Activated CD8-positive, alpha-beta T cell treated with anti-CD3 and anti-CD28 coated beads, Interleukin-2, amount 10 ng/mL, durations not matched to agents 7 days and 5 days (primary cell): ENCODE measurements at places on chromosomes 6 and 20.

GRCh38 chr6:129865013-129865412, 3.9 kb upstream of the TMEM244 start:
- H3K4me3 ChIP-seq, result no peak overlapping the region
- peaks cover 11% of the 10 kb centered on the region for H3K4me1 ChIP-seq
- no peaks in the 10 kb centered on the region for H3K36me3 ChIP-seq
- DNase-seq, result no peak
- H3K27ac ChIP-seq, result no peak overlapping the region
- H3K27me3 ChIP-seq, result peaks cover 2% of the 10 kb centered on the region

GRCh38 chr6:126446248-126446647, 106.3 kb downstream of the CENPW start:
- H3K27ac ChIP-seq, result no peak overlapping the region
- no peak overlapping the region for H3K4me3 ChIP-seq

- H3K4me3 ChIP-seq, result no peak overlapping the region
- H3K36me3 ChIP-seq, result no peaks in the 10 kb centered on the region
- H3K4me1 ChIP-seq, result no peaks in the 10 kb centered on the region
Observed at GRCh38 chr6:32092760-32093497, 16.2 kb downstream of the TNXB start.

DNA sequence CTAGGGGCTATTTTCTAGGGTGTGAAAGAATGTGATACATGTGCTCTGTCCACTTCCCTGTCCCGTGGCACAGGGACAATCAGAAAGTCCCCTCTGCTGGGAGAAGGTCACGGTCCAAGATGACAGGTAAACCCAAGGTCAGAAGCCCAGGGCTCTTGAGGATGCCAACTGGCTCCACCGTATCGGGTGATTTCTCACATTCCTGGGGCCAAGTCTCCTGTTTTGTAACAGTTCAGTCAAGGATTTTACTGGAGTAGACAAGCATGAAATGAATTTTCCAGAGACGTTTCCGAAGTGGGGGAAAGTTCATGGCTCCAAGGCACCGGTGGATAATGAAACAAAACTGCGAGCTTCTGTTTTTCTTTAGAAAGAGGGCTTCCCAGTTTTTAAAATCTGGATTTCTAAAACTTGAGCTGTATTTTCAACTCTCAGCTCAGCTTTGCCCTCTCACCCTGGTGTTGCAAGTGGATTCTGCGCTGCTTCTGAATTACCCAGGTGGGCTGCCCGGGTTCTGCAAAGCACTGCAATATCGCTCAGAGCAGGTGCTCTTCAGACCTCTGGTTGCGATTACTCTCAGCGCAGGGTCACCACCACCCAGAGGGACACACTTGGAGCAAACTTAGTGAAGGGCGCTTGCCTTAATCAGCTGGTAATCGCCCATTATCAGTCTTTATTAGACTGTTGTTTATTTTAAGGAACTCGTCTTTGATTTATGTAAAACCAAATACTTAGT, 64.4 kb upstream of the TMEM170B start:
- H3K27me3 ChIP-seq, result peaks cover 29% of the 10 kb centered on the region
- no peak overlapping the region for H3K27ac ChIP-seq
- H3K36me3 ChIP-seq, result no peaks in the 10 kb centered on the region
- no peak for DNase-seq

GRCh38 chr20:48659858-48660257, 167.9 kb downstream of the PREX1 start:
- H3K36me3 ChIP-seq, result peaks cover 87% of the 10 kb centered on the region
- H3K27ac ChIP-seq, result peak overlapping the region; percentile 82
- H3K4me1 ChIP-seq, result peaks cover 36% of the 10 kb centered on the region
- no peak for DNase-seq

GRCh38 chr20:60506061-60506460, 547.8 kb downstream of the CDH26 start:
- no peak overlapping the region for H3K27ac ChIP-seq
- DNase-seq, result no peak
- no peaks in the 10 kb centered on the region for H3K4me1 ChIP-seq
- H3K4me3 ChIP-seq, result no peak overlapping the region

- H3K36me3 ChIP-seq, result peaks cover 9% of the 10 kb centered on the region
- peaks cover 2% of the 10 kb centered on the region for H3K4me1 ChIP-seq
- no peak overlapping the region for H3K27ac ChIP-seq
- no peak for DNase-seq
Observed at GRCh38 chr6:45222380-45222779, 105.8 kb upstream of the RUNX2 start.

DNA sequence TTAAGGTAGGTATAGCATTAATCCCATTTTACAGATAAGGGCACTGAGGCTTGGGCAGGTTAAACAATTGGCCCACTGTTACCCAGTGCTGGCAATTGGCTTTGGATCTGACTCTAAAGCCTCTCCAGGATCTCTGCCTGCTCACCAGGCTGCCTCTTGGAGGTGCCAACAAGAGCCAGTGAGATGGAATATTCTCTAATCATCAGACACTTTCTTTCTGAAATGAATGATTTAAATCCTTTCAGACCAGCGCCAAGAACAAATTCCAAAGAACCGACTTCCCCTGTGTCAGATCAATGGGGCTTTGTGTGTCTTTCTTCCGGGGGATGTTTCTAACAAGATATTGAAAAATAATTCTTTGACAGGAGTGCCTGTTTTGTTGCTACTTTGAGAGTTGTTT, 23.6 kb downstream of the CYP39A1 start:
- H3K4me1 ChIP-seq, result no peaks in the 10 kb centered on the region
- no peak overlapping the region for H3K27ac ChIP-seq
- H3K27me3 ChIP-seq, result peaks cover 12% of the 10 kb centered on the region
- DNase-seq, result no peak
